ENCODE measurements at places on chromosomes 4 and X. TPM values are rescaled to one million over a fixed set of nuclear protein-coding genes. Genes with fewer than 3 reads are reported as not detected.

The ASB9 gene
- total RNA-seq: 7.8 TPM

The TMEM154 gene
- total RNA-seq: 0.84 TPM

GRCh38 chr4:100848841-100849240, 331.0 kb upstream of the EMCN start:
- H3K4me3 ChIP-seq: no peak overlapping the region
- no peak for DNase-seq
- no peaks in the 10 kb centered on the region for H3K36me3 ChIP-seq
- H3K27me3 ChIP-seq: no peaks in the 10 kb centered on the region

DNA sequence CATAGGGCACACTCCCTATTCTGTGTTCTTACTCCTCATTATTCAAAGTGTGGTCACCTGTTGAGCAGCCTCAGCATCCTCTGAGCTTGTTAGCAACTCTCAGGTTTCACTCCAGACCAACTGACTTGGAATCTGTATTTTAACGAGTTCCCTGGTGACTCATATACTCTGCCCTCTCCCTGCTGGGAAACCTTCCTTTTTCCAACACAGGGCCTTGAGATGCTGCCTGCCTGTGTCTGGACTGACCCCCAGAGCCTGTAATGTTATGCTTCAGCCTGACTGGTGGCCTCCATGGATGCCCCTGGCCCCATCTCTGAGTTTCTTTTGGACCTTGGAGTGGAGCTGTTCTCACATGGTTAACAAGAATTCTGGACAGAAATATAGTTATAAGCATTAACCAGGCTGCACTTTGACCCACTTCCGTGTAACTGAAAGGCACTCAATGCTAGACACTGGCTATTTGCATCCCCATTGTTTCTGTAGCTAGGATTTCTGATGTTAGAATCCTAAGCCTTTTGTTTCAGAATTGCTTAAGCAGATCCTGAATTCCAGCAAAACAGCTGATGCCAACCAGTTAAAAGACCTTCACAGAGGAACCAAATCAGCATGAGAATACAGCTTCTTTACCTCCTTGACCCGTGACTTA, 262.6 kb downstream of the STIM2 start:
- H3K4me3 ChIP-seq: no peak overlapping the region
- no peak overlapping the region for H3K27ac ChIP-seq
- DNase-seq: no peak
- H3K27me3 ChIP-seq: no peaks in the 10 kb centered on the region
- no peaks in the 10 kb centered on the region for H3K4me1 ChIP-seq

DNA sequence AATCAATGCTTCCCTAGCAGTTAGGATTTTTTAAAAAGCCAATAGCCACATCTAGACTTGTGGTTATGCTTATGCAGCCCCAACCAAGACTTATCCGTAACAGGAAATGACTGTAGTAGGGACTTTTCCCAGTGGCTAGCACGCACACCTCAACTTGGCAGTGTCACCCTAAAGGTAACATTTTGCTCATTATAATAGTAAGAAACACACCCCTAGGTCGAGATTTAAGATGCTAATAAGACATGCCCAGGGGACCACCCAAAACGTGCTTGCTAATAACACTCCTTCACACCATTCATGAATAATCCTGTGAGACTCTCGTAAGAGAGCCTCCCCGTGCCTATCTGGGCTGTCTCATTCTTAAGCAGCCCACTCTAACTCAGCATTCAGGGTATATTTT, 195.3 kb downstream of the CHIC1 start:
- no peaks in the 10 kb centered on the region for H3K36me3 ChIP-seq
- DNase-seq: no peak

- no peaks in the 10 kb centered on the region for H3K36me3 ChIP-seq
- no peak for DNase-seq
- no peak overlapping the region for H3K4me3 ChIP-seq
- no peak overlapping the region for H3K27ac ChIP-seq
Observed at GRCh38 chr4:37749398-37749988, 63.3 kb upstream of the RELL1 start.

The ARX gene
- total RNA-seq: 2.5 TPM

DNA sequence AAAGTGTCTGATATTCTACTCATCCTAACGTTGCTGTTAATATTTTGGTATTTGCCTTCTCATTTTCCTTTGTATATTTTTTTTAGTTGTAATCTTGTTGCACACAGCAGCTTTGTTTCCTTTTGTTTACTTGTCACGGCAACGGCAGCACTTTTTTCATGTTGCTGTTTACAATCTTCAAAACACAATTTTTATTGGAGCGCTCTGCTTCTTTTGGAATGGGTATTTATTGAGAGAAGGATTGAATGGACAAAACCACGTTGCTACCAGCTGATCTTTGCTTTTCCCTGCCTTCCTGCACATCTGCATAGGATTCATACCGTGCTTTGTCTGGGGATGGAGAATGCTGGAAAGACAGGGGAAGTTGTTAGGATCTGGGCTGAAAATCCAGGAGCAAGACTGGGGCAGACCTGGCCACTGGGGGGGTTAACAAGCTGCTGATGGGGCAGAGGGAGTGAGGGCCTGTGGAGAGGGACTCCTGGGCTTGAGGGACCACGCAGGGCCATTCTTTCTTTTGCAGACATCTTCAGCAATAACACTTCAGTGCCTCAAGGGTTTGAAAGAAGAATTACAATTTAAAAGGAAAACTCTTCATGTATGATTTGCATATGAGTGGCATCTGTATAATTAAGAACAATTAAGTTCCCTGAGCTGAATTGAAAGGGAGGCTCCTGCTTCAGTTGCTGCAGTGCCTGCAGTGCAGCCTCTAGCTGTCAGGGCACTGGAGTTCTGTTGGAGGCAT, 69.8 kb downstream of the TMEM131L start:
- no peaks in the 10 kb centered on the region for H3K36me3 ChIP-seq
- H3K4me3 ChIP-seq: no peak overlapping the region
- H3K27me3 ChIP-seq: no peaks in the 10 kb centered on the region
- H3K4me1 ChIP-seq: peaks cover 30% of the 10 kb centered on the region
- no peak overlapping the region for H3K27ac ChIP-seq

GRCh38 chr4:73661646-73662119, 41.4 kb upstream of the RASSF6 start:
- H3K27ac ChIP-seq: no peak overlapping the region
- no peaks in the 10 kb centered on the region for H3K36me3 ChIP-seq

The MAGEA2 gene
- not detected for total RNA-seq

The TENM3 gene
- 4.4 TPM for total RNA-seq

The CT55 gene
- 0.09 TPM for total RNA-seq

The OCIAD2 gene
- 17.3 TPM for total RNA-seq

- H3K4me1 ChIP-seq: no peaks in the 10 kb centered on the region
- H3K27me3 ChIP-seq: peaks cover 5% of the 10 kb centered on the region
- H3K36me3 ChIP-seq: no peaks in the 10 kb centered on the region
Observed at GRCh38 chrX:50704360-50704759, 109.6 kb downstream of the SHROOM4 start.

The ARHGAP6 gene
- 3.2 TPM for total RNA-seq

DNA sequence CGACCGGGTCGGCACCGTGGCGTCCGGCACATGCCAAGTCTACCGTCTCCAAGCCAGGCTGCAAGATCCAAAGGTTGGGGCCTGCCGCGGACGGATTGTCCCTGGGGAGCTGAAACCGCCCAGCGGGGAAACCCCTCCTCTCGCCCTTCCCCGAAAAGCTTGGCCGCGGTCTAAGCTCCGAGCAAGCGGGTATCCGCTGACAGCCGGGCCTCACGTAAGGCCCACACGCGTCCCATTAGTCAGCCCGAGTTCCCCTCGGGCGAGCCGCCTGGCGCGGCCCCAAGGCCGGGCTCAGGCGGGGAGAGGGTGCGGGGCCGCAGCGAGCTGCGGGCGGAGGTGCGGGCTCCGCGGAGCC, 6.8 kb upstream of the BCOR start:
- peaks cover 30% of the 10 kb centered on the region for H3K4me1 ChIP-seq
- peak overlapping the region; percentile 92 for H3K27ac ChIP-seq
- H3K27me3 ChIP-seq: no peaks in the 10 kb centered on the region
- DNase-seq: peak; percentile 84
- peak overlapping the region; percentile 11 for H3K4me3 ChIP-seq

- no peaks in the 10 kb centered on the region for H3K36me3 ChIP-seq
- H3K4me3 ChIP-seq: no peak overlapping the region
- no peaks in the 10 kb centered on the region for H3K27me3 ChIP-seq
- H3K27ac ChIP-seq: no peak overlapping the region
- DNase-seq: no peak
- no peaks in the 10 kb centered on the region for H3K4me1 ChIP-seq
Observed at GRCh38 chr4:101205916-101206315, 141.4 kb downstream of the PPP3CA start.

DNA sequence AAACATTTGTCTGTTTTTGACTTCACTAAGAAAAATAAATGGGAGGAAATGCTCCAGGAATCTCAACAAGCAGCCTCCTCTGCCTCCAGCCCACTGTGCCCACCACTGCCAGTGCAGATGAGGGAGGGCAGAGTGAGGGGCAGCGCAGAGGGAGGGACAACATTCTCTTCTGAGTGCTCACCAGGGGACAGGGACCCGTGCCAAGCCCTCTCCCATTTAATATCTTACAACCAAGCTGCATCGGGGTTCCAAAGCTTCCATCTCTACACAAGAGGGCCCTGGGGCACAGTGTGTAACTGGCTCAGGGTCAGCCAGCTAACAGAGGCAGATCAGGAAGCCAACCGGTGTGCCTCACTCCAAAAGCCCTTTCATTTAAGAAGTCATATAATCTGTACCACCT, 120.4 kb downstream of the NSUN7 start:
- H3K36me3 ChIP-seq: no peaks in the 10 kb centered on the region
- H3K4me3 ChIP-seq: no peak overlapping the region
- H3K27me3 ChIP-seq: no peaks in the 10 kb centered on the region
- no peak overlapping the region for H3K27ac ChIP-seq

Measured in pancreas (tissue), 10 donors.